CD4-positive, alpha-beta T cell treated with Interleukin-6 at 100 ng/mL for 8 hours (primary cell): ENCODE measurements at places on chromosomes 3 and 15.

- no peak for DNase-seq
Measured at GRCh38 chr15:63256433-63257274, 20.8 kb upstream of the APH1B start.

GRCh38 chr3:183533412-183534132 lies 21.9 kb downstream of the KLHL6 start:
- DNase-seq, result no peak

DNA sequence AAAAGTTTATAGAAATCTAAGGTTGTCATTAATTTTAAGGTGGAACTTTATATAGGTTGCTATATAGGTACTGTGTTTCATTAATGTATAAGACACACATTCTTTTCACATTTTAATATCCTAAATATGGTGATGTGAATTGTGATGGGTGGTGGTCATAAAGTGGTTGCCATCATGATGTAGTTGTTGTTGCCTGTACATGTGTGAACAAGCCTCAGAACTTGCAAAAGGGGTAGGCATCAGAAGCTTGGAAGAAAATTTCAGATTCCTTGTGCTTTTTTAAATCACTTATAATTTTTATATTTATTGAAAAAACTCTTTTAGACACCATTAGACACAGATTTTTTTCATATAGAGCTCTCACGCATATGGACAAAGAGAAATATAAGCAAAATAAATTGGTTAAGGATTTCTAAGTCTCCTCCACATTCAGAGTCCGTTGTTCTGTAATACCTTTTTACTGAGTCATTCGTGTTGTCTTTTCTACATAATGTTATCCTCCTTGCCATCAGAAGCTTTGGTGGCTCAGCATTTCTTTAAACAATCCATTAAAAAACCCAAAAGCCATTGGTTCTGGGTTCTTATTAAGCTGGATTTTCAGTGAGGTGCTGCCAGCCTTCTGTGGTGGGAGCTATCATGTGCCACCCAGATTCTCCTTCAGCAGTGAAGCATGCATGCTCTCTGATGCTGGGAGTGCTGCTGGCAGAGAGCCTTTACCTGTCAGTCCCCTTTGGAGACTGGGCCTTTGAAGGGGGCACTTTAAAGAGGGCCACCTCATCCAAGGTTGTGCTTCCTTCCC lies 140.4 kb upstream of the GALNT15 start:
- no peak for DNase-seq

DNA sequence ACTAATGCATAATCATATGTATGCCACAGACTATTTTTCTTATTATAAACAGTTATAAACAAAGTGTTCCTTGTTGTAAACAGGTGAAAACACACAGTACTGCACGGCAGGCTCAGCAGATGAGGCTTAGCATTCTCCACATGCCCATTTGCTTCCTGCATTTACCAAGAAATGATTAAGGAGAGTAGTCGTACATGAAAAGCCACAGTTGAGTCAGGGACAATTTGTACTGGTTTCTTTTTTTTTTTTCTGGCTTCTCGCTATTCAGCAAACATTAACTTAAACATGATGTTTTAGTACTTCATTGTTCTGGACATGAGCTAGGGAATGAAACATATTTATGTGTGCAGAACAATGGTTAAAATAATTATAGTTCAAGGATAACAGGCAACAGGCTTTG lies 63.4 kb downstream of the GHSR start:
- no peak for DNase-seq

GRCh38 chr3:60651799-60652198 lies 599.5 kb downstream of the FHIT start:
- DNase-seq, result no peak

DNA sequence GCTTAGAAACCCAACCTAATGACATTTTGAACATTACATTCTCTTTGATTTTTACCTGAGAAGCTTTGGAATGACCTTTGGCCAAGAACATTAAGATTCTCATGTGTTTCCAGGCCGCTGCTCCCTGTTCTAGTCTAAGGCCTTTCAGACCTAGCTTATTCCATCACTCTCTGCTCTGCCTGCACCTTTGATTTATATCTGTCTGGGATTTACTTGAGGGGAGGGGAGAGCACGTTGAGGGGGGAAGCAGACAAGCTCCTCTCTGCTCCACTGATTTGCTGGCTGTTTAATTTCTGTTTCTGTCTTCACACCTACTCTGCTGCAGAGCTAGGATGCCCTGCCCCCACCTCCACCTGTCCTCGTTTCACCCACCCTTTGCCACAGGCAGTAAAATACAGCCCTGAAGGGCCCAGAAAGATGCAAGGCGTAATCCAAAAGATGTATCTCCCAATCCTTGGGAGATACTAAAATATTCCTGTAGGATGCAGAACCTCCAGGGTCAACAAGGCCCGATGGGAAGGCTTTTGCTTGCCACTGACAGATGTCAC lies 429.8 kb downstream of the EPHB1 start:
- DNase-seq, result no peak

GRCh38 chr3:182357928-182358327 lies 435.4 kb upstream of the ATP11B start:
- no peak for DNase-seq

DNA sequence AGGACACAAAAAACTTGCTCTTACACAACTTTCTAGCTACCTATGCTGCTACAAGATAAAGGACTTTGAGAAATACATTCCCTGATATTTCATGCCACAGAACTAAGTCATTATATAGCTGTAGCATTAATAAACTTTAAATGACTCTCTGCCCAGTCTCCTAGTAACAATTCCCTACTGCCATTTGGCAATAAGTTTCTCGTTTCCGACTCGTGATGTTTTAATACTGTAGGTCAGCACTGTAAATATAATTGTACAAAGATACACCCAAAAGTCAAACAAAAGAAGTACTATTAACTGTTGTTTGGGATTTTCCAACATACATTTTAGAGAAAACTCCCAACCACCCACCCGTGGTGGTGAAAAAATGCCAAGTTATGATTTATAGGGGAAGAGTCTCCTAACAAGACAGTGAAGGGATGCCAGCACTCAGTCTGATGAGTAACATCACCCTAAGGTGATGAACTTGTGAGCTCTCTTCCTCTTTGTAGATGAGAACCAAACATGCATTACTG lies 132.2 kb downstream of the DUT start:
- no peak for DNase-seq

DNA sequence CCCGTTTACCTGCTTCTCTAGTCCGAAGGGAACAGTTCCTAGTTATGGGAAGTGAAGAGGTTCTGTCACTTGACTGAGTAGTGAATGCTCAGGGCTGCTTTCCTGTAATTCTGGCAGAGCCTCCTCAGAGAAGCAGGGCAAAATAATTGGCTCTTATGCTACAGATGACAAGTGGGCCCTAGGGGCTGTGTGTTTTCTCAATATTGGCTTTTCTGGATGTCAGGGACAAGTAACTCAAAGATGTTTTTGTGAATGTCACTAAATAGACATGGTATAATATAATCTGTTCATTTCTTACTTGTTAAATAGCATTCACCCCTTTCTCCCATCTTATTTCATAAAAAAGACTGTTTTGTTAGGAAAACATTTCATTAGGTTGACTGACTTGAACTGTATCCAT lies 40.1 kb downstream of the SGO1 start:
- no peak for DNase-seq

DNA sequence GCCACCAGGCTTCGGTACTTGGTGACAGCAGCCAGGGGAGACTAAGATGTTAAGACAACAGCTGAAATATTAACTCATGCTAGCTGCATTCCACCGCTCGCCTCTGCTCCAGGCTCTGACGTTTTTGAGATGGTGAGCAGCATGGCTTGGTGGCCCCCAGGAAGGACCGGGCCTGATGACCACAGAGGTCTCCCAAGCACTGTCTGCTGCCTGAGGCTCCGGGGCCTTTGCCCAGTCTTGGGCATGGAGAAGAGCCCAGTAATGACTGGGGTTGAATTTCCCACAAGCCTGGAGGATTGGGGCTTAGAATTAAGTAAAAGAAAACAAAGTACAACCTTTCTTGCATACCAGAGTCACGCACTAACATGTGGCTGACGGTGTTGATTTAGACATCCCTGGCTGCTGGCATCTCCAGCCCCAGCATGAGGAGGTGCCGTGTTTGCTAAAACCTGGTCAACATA lies 243.6 kb upstream of the LYSMD4 start:
- DNase-seq, result no peak

DNA sequence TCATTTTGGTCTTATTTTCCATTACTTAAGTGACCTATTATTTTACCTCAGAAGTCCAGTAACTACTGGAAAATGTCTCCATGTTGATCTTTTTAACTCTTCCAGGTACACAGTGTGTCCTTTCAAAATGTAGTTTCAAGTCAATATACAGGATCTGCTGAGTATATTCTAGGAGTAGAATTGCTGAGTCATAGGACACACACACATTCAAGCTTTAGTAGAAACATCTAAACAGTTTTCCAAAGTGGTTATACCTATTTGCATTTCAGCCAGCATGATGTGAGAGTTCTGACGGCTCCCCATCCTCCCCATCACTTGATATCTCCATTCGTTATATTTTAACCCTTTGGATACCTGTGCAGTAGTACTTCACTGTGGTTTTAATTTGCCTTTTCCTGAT lies 271.9 kb downstream of the MCTP2 start:
- no peak for DNase-seq

DNA sequence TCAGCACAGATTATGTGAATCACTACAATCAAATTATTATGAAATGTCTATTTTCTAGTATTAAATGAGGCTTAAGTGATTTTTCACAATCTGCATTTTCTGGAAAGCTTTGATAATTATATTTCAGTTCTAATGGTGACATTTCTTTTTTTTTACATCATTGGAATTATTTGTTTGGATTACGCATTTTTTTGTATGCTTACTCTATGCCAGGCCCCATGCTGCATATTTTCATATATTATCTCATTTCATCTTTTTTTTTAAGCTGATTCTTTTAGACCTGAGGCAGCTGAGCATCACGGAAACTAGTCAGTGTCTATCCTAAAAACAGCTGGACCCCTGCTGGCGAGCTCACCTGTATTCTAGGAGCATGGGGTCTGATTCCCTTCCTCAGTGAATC lies 31.1 kb downstream of the SLCO3A1 start:
- DNase-seq, result no peak

GRCh38 chr15:99719096-99719541 lies 14.1 kb downstream of the LYSMD4 start:
- no peak for DNase-seq

DNA sequence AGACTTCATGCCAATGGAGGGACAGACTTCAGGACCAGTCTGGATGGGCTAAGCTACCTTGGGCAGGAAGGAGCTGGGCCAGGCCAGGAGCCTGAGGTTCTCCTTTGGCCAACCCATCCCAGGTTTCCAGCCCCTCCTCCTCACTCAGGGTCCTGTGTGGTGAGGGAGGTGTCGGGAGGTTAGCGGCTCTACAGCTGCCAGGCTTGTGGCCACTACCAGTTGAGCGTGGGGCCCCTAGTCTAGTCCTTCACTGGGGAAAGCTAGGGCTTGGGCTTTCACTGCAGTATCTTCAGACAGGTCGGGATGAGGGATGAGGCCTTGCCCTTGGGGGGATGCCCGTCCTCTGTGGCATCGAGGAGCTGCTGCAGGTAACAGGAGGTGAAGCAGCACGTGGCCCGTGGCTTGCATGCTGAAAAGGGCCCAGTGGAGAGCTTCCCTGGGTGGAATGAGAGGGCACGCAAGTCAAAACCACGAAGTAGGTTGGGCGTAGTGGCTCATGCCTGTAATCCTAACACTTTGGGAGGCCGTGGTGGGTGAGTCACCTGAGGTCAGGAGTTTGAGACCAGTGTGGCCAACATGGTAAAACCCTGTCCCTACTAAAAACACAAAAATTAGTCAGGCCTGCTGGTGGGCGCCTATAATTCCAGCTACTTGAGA lies 8.5 kb upstream of the FANCD2 start:
- DNase-seq, result no peak

DNA sequence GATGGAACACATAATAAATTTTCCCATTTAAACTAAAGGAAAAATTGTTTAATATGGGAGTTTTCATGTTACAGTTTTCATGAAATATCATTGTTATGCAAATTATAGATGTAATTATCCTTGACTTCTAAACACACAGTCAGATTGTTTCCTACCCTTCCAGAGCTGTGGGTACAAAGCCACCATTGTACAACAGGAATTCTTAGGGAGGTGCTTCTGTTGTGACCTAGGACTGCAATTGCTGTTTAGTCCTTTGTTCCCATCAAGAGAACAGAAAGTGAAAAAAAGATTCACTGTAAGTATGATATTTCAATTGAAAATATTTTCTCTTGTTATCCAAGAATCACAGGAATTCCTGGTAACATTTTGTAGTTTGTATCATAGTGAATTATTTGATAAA lies 455.3 kb upstream of the NAALADL2 start:
- no peak for DNase-seq

- no peak for DNase-seq
Measured at GRCh38 chr3:171199473-171199829, 172.9 kb upstream of the SLC2A2 start.

- DNase-seq, result peak; percentile 56
Measured at GRCh38 chr3:187368251-187369088, at the start of gene RTP4. Gene RTP4, plus strand, starts transcription at chr3:187368385. Its CDS starts 57 bp downstream, at chr3:187368442.

DNA sequence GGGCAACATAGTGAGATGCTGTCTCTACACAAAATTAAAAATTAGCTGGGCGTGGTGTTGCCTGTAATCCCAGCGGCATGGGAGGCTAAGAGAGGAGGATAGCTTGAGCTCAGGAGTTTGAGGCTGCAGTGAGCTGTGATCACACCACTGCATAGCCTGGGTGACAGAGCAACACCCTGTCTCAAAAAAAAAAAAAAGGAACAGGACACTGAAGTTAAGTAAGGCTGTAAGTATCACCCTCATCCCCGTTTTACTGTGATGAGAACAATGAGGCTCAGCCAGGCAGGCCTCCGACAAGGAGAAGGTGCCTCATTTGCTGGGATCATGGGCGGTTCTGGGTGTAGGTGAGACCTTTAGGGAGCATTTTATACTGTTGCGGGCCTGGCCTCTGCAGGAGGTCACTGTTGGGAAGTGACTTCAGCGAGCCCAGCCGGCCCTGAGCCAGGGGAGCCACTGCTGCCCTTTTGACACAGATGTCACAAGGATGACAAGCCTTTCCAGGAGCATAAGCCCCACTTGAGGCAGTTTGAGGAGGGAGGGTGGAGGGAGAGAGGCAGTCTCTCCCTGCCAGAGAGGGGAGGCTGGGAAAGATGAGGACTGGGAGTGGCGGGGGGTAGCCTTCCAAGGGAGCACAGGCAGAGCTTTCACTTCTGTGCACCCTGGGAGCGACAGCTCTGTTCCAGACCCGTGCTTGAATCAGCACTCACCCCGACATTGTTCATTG lies 30.8 kb downstream of the IRAK2 start:
- no peak for DNase-seq

GRCh38 chr3:171357721-171358120 lies 102.5 kb downstream of the TNIK start:
- no peak for DNase-seq

GRCh38 chr15:74821091-74821789 lies 5.2 kb upstream of the CPLX3 start:
- no peak for DNase-seq

- no peak for DNase-seq
Measured at GRCh38 chr3:161987933-161988332, 491.3 kb downstream of the OTOL1 start.

GRCh38 chr3:10646531-10647335 lies 141.3 kb upstream of the ATP2B2 start:
- DNase-seq, result no peak

DNA sequence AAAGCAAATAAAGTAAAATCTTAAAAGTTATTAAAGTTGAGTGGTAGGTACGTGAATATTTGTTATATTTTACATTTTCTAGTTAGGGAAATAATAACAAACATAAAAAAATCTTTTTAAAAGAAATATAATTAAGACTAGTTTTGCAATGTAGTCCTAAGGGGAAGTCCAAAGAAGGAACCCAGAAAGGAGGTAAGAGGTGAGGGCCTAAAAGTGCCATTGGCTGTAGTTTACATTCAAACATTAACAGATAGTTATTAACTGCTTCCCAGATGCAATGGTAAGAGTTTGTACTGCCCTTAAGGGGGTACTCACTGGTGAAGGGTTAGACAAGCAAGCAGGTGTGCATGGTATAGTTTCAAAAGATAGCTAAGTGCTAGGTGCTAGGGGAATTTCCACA lies 79.2 kb downstream of the B3GALNT1 start:
- no peak for DNase-seq
